ENCODE measurements at places on chromosomes 12 and 14. TPM values are rescaled to one million over a fixed set of nuclear protein-coding genes. Genes with fewer than 3 reads are reported as not detected.

DNA sequence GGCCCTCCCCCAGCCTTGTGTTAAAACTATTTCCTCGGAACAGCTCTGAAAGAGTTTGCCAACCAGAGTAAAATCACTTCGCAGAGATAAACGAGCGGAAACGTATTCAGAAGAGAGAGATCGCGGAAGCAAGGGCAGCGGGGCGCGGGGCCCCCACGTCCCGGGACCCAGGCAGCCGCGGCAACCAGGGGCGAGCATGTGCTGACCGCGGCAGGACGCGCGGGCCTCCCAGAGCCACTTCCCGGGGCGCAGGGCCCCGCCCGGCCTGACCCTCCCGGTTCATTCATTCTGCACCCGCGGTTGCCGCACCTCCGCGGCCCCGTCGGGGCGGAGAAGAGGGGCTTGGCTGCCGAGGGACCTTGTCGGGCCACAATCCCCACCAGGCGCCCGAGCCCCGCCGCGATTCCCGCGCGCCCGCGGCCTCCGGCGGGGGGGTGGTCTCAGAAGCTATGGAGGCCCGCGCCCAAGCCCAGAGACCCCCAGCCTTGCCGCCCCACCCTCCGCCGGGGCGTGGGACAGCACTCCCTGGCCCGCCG lies 598 bp downstream of the UBE2N start:
- DNase-seq: no peak

GRCh38 chr12:50016501-50017475 lies 8.5 kb downstream of the RACGAP1 start:
- DNase-seq: peak; percentile 53

The RTRAF gene
- 72.8 TPM for total RNA-seq

The TSPAN8 gene
- total RNA-seq: 8.3 TPM

DNA sequence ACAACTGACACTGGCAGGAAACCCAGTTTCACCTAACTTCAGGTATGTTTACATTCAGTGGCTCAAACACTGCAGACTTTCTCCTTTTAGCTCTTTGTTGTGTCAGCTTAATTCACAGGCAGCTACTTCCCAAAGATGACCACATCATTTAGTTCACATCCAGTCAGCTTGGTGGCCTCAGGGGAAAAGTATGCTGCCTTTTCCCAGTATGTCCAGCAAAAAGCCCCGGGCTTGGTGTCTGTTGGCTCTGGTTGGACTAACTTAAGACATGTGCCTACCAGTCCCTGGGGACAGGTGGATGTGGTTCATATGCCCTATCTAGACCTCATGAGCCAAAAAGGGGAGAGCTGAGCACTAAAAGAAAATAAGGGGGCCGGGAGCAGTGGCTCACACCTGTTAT lies 56.4 kb downstream of the GOLGA5 start:
- no peak for DNase-seq

The TTC9 gene
- 1.3 TPM for total RNA-seq

The COA8 gene
- 61.5 TPM for total RNA-seq

The FOXN4 gene
- total RNA-seq: not detected

- DNase-seq: no peak
These were observed 82.1 kb upstream of the TRAF3 start for GRCh38 chr14:102695167-102695555.

- DNase-seq: no peak
These were observed 13.8 kb upstream of the BCL2L14 start for GRCh38 chr12:12056951-12057350.
